ENCODE measurements at places on chromosomes 12 and 14.

- no peak for DNase-seq
Measured at GRCh38 chr12:4169531-4169930, 104.0 kb upstream of the CCND2 start.

DNA sequence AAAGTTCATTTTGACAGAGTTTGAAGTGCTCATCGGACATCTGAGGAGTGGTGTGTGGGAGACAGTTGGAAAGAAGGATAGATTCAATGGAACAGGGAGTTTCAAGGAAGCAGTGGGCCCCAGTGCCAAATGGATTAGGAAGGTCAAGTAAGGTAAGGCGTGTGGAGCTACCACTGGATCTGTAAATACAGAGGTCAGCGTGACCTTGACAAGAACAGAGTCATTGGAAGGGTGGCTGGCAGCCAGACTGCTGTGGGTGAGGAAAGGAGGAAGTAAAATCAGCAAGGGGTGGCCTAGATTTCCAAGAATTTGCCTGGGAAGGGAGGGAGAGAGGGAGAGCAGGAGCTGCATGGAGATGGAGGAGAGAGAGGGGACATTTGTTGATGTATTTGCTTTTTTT lies 68.2 kb upstream of the IGF1 start:
- DNase-seq: no peak

- DNase-seq: no peak
Measured at GRCh38 chr12:113744802-113745395, 221.2 kb downstream of the RBM19 start.

- DNase-seq: no peak
Measured at GRCh38 chr14:105541218-105541875, 15.0 kb downstream of the TMEM121 start.

GRCh38 chr12:54502485-54502884 lies 4.9 kb downstream of the NCKAP1L start:
- no peak for DNase-seq

- no peak for DNase-seq
Measured at GRCh38 chr14:90317286-90317685, 14.5 kb downstream of the NRDE2 start.

GRCh38 chr12:65490250-65490649 lies 211.8 kb downstream of the MSRB3 start:
- DNase-seq: no peak

DNA sequence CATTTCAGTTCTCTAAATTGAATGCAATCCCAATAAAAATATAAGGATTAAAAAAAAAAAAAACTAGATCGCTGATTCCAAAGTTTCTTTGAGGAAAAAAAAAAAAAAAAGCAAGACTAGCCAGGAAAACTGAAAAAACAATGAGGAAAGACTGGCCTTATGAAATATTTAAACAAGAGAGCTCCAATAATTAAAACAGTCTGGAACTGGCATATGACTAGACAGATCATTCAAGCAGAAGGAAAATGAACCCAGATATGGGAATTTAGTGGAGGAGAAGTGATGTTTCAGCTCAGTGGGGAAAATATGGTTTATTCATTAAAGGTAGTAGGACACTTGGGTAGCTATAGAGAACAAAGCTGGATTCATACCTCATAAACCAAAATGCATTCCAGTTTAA lies 42.0 kb upstream of the TBC1D15 start:
- no peak for DNase-seq

GRCh38 chr12:62618319-62618718 lies 151.7 kb downstream of the MON2 start:
- no peak for DNase-seq

DNA sequence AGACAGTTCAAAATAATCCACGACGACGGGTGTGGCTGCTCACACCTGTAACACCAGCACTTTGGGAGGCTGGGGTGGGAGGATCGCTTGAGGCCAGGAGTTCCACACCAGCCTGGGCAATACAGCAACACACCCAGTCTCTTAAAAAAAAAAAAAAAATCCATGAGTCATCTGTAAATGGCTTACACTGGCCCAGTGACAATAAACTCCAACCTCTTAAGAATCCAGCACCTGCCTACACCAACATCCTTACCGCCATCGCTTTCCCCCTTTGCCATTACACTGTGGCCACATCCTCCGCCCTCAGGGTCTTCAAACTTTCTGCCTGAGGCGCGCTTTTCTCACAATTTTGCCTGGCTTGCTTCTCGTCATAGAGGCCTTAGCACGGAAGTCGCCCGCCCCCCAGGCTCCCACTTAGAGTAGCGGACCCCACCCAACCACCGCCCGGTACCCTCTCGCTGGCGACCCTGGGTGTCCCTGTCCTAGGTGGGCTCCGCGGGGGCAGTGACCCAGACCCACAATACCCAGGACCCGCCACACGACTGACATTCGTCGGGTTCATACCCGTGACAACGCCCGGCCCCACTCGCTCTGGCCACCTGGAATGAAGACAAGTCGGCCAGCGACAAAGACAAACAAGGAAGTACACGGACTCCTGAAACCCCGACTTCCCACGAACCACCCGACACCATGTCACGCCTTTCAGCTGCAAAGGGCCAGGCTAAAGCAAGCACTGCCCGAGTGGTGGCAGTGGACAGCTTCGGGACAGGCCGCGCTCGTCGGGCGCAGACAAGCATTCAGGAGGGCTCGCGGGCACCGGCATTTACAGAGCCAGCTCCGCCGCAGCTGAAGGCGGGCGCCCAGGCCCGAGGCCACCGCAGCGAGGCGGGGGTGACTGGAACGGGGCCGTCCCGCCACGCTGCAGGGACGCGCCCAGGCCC lies 636 bp downstream of the GOLGA3 start:
- DNase-seq: peak; percentile 56

DNA sequence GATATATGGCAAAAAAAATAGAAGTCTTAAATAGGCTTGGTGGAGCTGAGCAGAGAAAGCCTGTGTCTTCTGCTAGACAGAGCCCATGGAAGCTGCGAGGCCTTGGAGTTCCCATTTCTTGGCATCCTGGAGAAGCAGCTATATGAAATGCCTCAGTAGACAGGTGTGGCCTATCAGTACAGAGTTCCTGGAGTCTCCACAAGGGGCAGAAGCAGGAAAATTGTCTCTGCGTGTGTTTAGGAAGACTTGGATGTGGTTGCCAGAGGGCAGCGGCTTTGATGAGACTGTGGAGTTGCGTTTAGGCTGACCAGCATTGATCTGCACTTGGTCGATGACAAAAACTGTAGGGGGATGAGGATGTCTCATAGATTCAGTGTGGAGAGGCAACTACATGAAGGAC lies 334.5 kb upstream of the SEL1L start:
- no peak for DNase-seq

GRCh38 chr14:101065246-101065645 lies 161.7 kb upstream of the RTL1 start:
- DNase-seq: no peak

- DNase-seq: peak; percentile 64
Measured at GRCh38 chr12:12365931-12366431, 9.1 kb downstream of the BORCS5 start.

GRCh38 chr12:115541891-115542421 lies 735.5 kb downstream of the MED13L start:
- DNase-seq: no peak

DNA sequence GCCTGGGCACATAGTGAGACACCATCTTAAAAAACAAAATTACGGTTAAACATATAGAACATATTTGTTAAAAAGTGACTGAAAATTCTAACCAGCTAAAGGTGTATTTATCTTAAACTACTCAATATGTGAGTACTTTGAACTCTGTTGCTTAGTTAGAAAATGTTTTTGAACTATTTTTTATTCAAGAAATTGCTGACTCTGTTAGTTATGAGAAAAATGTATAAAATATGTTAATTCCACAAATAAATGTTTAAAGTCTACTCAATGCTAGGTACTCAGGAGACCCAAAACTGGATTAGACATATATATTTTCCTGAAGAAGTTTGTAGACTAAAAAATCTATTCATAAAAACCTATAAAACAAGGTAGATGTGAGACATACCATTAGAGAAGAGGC lies 23.0 kb upstream of the GPR33 start:
- DNase-seq: no peak

GRCh38 chr12:119181202-119181601 lies 2.5 kb downstream of the HSPB8 start:
- no peak for DNase-seq

GRCh38 chr12:113092607-113093408 lies 36.3 kb downstream of the DTX1 start:
- DNase-seq: peak; percentile 13

GRCh38 chr14:50225067-50225973 lies 6.1 kb downstream of the SOS2 start:
- no peak for DNase-seq

DNA sequence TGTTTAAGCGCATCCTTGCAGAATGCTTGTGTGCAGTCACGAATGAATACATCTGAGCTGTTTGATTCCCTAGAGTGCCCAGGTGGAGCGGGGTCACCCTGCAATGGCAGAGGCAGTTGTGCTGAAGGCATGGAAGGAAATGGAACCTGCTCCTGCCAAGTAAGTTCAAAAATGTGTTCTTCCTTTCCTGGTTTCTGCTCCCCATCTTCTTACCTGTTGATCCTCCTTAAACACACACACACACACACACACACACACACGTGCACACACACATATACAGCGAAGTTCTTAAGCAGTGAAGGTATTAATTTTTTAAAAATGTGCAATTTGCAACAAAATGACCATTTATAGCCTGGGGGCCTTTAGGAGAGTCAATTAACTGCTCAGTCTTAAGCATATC lies 33.3 kb downstream of the STAB2 start:
- no peak for DNase-seq

GRCh38 chr14:23183479-23183878 lies at the start of gene SLC7A8:
Gene SLC7A8 (minus strand): TSS chr14:23183660. CDS start chr14:23182914, 746 bp downstream.
- peak; percentile 24 for DNase-seq
